ENCODE measurements at places on chromosomes 2 and 18.

- DNase-seq: no peak
Measured at GRCh38 chr2:121129692-121130091, 155.3 kb downstream of the TFCP2L1 start.

DNA sequence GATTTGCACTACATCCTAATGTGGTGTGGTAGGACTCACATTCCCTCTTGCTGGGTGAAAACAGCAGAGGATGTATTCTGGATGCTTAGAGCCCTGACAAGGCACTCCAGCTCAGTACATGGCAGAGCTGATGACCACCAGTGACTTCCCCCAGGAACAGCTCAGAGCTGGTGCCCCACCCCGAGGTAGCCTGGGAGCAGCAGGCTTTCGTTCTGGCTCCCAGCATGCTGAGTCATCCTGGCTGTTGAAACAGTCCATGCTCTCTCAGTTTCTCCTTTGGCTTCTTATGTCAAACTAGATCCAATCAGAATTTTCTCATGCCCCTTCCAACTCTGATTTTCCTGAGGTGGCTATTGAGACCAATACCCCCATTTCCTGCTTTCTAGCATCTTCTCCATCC lies 438.2 kb downstream of the NBAS start:
- DNase-seq: no peak

DNA sequence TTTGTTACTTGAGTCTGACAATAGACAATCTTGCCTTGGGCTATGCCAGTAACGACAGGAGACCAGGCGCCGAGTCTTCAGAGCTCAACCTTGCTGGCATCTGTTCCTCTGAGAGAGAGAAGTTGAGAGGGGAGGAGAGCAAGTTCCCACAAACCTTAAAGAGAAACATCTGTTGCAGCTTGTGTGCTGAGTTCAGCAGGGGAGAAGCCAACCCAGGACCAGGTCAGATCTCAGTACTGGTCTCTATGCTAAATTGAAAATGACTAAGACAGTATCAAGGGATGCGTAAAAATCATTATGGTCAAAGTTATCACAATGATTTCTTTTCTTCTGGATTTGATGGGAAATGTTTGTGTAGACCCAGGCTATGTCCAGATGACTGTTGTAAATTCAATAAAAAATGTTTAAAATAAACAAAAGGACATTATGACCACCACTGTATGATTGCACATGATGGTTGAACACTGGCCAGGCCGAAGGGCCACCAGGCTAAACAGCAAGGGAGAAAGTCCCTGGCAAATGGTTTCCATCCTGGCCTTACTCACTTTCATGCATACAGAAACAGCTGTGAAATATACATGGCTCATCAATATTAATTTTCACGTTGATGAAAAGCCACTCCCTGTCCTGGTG lies 100.3 kb upstream of the PMAIP1 start:
- DNase-seq: no peak

- no peak for DNase-seq
Measured at GRCh38 chr2:20475567-20475952, 28.7 kb downstream of the RHOB start.
